ENCODE measurements at places on chromosomes 3 and 15. TPM values are rescaled to one million over a fixed set of nuclear protein-coding genes. Genes with fewer than 3 reads are reported as not detected.

The SERPINI2 gene
- 2.9 TPM for polyA plus RNA-seq

The REC114 gene
- polyA plus RNA-seq = 0.30 TPM

The FMN1 gene
- 21.1 TPM for polyA plus RNA-seq

The ARHGEF26 gene
- 12.7 TPM for polyA plus RNA-seq

The MEX3B gene
- polyA plus RNA-seq = 18.1 TPM

The ACVR2B gene
- polyA plus RNA-seq = 19.0 TPM

The IL17RC gene
- polyA plus RNA-seq = 30.9 TPM

The SLC6A11 gene
- polyA plus RNA-seq = 0.11 TPM

The IMPG2 gene
- polyA plus RNA-seq = 0.37 TPM

The UBA7 gene
- 31.8 TPM for polyA plus RNA-seq

The CDCP1 gene
- 1.1 TPM for polyA plus RNA-seq

The PATL2 gene
- 0.65 TPM for polyA plus RNA-seq

The ATP13A5 gene
- 0.09 TPM for polyA plus RNA-seq

The BMF gene
- polyA plus RNA-seq = 41.3 TPM

The DPPA4 gene
- polyA plus RNA-seq = 4.8 TPM

The SLC22A13 gene
- polyA plus RNA-seq = 7.1 TPM

The DUOXA2 gene
- not detected for polyA plus RNA-seq

The DNASE1L3 gene
- 9.4 TPM for polyA plus RNA-seq

The EBLN2 gene
- polyA plus RNA-seq = 8.1 TPM

- peak; percentile 63 for DNase-seq
These were observed 21.2 kb downstream of the IGSF10 start for GRCh38 chr3:151439652-151440125.

GRCh38 chr15:88805031-88805780 lies 2.0 kb downstream of the ACAN start:
- DNase-seq = no peak

- no peak for DNase-seq
These were observed 581.1 kb downstream of the ZNF385D start for GRCh38 chr3:21169948-21170347.

- DNase-seq = no peak
These were observed 3.6 kb downstream of the CCRL2 start for GRCh38 chr3:46410669-46411068.

DNA sequence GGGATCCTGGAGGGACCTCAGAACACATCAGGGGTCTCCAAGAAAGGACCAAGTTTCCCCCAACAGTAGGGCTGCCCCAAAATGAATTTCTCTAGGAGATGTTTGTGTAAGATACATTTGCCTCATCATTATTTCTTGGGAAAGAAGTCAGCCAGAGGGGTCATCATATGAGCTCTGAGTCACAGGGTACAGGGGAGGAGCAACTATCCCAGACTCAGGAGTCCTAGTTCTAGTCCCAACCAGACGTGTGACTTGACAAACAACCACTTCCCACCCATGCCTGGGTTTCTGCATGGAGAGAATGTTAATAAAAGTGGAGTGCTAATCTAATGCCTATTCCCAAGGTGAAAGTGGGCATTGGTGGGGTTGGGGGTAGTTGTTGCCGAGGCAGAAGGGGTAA lies 144.1 kb downstream of the ALDH1A2 start:
- no peak for DNase-seq

DNA sequence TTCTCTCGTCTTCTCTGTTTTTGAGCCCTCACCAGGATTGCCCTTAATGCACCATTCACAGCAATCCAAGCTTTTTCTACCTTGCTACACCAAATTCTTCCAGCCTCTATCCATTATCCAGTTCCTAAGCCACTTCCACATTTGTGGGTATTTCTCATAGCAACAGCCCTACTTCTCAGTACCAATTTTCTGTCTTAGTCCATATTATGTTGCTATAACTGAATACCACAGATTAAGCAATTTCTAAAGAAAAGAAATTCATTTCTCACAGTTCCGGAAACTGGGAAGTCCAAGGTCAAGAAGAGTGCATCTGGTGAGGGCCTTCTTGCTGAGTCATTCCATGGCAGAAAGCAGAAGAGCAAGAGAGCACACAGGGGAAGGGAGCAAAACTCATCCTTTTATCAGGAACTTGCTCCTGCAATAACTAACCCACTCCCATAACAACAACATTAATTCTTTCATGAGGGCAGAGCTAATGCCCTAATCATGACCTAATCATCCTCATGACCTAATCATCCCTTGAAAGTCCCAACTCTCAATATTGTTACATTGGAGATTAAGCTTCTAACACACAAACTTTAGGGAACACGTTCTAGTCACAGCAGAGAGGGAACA lies 9.7 kb upstream of the EIF1B start:
- no peak for DNase-seq

- no peak for DNase-seq
These were observed 246.5 kb downstream of the PDZRN3 start for GRCh38 chr3:73378207-73378606.

DNA sequence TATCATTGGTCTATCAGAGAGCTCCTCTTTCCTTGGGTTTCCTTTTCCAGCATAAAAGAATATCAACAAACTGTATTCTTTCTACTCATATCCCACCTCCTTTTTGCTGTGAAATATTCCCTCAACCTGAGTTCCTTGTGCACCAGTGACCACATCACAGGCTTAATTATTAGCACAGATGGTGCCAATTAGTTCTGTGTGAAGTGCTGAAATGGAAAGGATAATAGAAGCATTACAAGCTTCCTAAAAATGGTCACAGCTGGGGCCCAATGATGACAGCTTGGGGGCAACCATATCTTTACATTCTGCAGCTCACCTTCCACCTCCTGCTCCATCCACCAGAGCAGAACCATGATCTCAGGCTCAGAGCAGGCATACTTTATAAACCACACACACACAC lies 84.6 kb downstream of the ANO10 start:
- no peak for DNase-seq

- no peak for DNase-seq
These were observed 84.0 kb downstream of the CFAP20DC start for GRCh38 chr3:58965865-58966264.

DNA sequence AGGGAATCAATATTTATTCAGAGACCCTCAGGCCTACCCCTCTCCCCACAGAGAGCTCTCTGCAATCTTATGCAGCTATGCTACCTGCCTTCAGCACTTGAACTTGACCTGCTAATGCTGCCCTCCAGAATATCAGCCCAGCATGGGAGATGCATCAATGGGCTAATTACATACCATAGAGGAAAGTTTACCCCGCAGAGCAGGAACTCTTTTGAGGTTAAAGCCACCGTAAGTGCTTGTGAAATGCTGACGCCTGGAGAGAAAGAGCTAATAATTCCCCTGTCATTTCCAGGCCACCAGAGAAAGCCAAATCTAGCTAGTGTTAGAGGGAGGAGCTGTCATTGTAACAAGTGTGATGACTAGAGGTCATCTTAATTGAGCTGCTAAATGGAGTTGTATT lies 127.5 kb downstream of the CHST2 start:
- DNase-seq = no peak

GRCh38 chr15:43067717-43068461 lies 37.9 kb downstream of the UBR1 start:
- DNase-seq = no peak

DNA sequence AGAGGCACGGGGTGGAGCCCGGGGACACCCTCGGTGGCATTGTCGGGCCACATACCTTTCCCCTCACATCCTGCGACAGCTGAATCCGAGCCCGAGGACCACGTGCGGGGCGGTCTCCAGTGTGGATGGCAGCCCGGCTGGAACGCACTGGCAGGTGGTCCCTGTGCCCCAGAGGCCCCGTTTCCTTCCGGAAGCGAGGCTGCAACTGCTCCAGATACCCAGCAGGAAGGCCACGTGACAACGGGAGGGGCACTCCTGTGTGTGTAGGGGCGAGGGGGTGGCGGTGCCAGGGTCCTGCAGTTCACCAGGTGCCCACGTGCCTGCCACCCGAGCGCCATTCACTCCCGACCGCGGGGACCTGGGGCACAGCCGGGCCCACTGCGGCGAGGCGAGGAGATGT lies 44.1 kb downstream of the APH1B start:
- no peak for DNase-seq

- DNase-seq = no peak
These were observed 78.9 kb downstream of the FAM81A start for GRCh38 chr15:59516655-59517461.

DNA sequence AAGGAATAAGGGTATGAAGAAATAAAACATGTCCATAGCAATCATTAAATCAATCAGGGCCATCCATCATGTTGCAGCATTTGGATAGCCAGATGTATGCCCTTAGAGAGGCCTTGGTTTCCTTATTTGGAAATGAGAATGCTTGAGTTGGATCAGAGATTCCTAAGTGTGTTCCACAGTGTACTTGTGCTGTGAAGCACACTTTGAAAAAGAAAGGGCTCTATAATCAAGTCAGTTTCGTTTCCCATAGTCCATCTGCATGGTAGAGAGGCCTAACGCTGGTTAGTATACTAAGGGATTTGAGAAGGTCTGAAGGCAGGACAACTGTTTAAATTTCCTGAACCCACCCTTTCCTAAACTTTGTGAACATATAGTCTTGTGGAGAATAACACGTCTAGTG lies 30.9 kb downstream of the RBMS3 start:
- DNase-seq = no peak

- no peak for DNase-seq
These were observed 117.9 kb upstream of the CFAP20DC start for GRCh38 chr3:59167756-59168155.

DNA sequence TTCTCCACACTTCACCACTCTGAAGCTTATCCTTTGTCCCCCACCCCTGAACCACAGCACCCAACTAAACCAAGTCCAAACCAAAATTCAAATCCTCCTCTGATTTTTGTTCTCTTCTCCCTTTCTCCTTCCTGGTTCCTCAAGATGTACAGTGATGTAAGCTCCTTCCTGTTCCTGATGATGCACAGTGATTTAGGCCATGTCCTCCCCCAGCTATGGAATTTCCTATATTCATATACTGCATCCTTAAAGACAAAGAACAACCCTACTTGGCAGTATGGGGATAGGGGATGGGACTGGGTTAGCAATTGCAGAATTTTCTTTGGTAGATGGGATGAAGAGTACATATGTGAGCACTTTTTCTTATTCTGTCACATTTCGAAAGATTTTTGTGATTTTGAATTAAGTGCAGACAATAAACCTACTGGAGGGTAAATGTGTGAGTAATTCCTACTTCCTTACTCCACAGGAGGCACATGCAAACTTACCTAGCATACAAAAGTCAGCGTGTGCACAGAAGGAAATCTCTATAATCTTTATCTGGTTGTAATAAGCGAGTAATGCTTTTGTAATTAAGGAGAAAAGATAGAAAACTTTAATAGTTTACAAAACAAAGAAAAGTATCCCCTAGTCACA lies 125.0 kb downstream of the ANO10 start:
- DNase-seq = no peak

GRCh38 chr15:98347866-98348265 lies 300.5 kb upstream of the IGF1R start:
- DNase-seq = no peak

DNA sequence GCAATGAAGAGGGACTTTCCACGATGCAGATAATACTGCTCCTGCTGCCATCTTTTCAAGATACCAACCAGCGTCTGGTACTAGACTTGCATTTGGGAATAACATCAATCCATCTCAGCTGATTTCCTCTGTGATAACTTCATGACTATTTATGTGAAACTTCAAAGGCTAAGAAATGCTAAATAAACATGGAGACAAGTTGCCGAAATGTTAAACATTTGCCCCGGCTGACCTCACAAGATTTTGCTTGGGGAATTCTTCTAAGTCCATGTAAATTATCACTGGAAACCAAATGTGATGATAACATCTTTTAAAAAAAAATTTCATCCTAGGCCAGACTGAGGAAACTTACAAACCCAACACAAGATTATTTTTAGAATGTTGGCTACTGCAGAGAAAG lies 185.8 kb upstream of the PRICKLE2 start:
- no peak for DNase-seq

DNA sequence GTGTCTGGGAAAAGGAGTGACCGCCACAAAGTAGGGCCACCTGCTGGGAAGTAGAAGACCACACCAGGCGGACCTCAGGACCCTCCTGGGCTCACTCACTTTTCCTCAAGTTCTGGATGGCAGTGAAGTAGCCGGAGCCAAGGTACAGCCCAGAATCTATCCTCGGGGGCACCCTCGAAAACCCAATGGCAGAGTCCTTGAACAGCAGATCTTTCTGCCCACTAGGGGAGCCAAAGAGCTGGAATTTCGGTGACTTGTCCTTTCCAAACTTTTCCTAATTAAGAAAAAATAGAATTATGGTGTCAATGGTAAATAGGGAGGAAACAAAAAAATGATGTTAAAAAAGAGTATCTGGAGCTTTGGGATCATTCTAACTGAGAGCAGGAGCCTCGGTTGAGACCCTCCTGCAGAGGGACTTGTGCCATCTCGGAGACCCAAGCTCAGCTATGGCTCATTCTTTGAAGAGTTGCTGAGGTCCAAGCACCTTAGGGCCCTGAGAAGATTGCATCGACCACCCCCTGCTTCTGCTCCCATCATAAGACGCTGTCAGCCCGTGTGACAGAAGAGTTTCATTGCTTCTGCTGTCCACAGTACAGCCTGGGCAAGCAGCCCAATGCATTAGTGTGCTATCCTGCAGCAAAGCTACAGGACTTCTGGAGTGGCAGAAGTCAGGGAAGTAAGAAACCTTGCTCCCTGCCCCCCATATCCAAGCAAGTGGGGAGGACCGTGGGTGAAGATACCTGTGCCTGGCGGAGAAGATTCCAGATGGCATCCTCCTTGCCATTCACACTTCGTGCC lies 14.8 kb downstream of the LTF start:
- no peak for DNase-seq

- no peak for DNase-seq
These were observed 175.4 kb upstream of the GBE1 start for GRCh38 chr3:81936817-81937216.

DNA sequence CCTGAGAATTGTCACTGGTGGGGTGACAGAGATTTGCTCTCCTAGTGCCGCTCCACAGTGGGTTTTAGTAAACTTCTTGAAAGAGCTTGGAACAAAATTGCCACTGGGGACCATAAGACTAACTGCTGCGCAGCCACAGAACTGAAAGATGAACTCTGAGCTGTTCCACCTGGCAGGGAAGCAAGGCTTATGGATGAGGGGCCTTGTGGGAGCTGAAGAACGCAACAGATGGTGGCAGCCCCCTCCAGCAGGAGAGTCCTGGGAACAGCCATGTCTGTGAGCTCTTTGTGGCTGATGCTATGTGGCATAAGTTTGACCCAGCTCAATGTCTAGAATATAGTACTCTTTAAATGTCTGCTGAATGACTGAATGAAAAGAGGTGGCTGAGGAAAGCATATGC lies 66.8 kb upstream of the C2CD4B start:
- DNase-seq = no peak
